ENCODE measurements at places on chromosomes 4 and X. TPM values are rescaled to one million over a fixed set of nuclear protein-coding genes. Genes with fewer than 3 reads are reported as not detected.

The AIFM1 gene
- total RNA-seq: 18.1 TPM

The SHROOM4 gene
- 2.4 TPM for total RNA-seq

The CACNA1F gene
- total RNA-seq: not detected

The SLAIN2 gene
- total RNA-seq: 30.7 TPM

The SLC25A6 gene
- 159 TPM for total RNA-seq

The CT55 gene
- not detected for total RNA-seq

The CDX4 gene
- total RNA-seq: not detected

The KCND1 gene
- 0.89 TPM for total RNA-seq

The PALLD gene
- total RNA-seq: 213 TPM

The PDE5A gene
- 25.5 TPM for total RNA-seq

The BEX5 gene
- total RNA-seq: not detected

The ARSD gene
- total RNA-seq: 19.0 TPM

The MAGEA12 gene
- total RNA-seq: not detected

Measured in smooth muscle cell of the umbilical artery (primary cell).